ENCODE measurements at places on chromosomes 7 and 10. TPM values are rescaled to one million over a fixed set of nuclear protein-coding genes. Genes with fewer than 3 reads are reported as not detected.

TRIM74 gene
- polyA plus RNA-seq = not detected

UCMA gene
- polyA plus RNA-seq = not detected

C10orf62 gene
- not detected for polyA plus RNA-seq

CBLL1 gene
- 47.7 TPM for polyA plus RNA-seq

ZNF800 gene
- polyA plus RNA-seq = 67.8 TPM

PNLIPRP3 gene
- polyA plus RNA-seq = not detected

ABCB4 gene
- 0.53 TPM for polyA plus RNA-seq

PNLIPRP2 gene
- polyA plus RNA-seq = not detected

AHCYL2 gene
- polyA plus RNA-seq = 6.8 TPM

- H3K4me1 ChIP-seq = peaks cover 100% of the 10 kb centered on the region
- no peak overlapping the region for H3K27ac ChIP-seq
- peaks cover 13% of the 10 kb centered on the region for H3K36me3 ChIP-seq
- no peak overlapping the region for H3K4me3 ChIP-seq
- no peaks in the 10 kb centered on the region for H3K27me3 ChIP-seq
- DNase-seq = no peak
Observed at GRCh38 chr7:127758105-127758504, 106.1 kb downstream of the SND1 start.

DNA sequence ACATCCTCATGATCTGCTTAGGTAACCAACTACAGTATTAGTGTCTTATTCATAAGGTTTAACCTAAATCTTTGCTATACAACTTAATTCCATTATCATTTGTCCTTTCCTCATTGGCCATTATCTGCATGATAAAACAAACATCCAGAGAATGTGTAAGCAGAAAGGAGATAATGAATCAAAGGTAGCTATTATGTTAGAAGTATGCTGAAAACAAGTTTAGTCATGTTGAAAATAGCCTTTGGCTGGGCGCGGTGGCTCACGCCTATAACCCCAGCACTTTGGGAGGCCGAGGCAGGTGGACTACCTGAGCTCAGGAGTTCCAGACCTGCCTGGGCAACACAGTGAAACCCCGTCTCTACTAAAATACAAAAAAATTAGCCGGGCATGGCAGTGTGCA, 78.2 kb downstream of the NT5C2 start:
- no peaks in the 10 kb centered on the region for H3K27me3 ChIP-seq
- no peak overlapping the region for H3K27ac ChIP-seq
- H3K36me3 ChIP-seq = no peaks in the 10 kb centered on the region
- DNase-seq = no peak
- no peak overlapping the region for H3K4me3 ChIP-seq
- H3K4me1 ChIP-seq = peaks cover 12% of the 10 kb centered on the region

- H3K4me3 ChIP-seq = no peak overlapping the region
- peaks cover 1% of the 10 kb centered on the region for H3K4me1 ChIP-seq
- peaks cover 51% of the 10 kb centered on the region for H3K36me3 ChIP-seq
- no peak overlapping the region for H3K27ac ChIP-seq
- DNase-seq = no peak
- no peaks in the 10 kb centered on the region for H3K27me3 ChIP-seq
Observed at GRCh38 chr7:130182990-130183389, 22.2 kb downstream of the TMEM209 start.

- no peak overlapping the region for H3K27ac ChIP-seq
- H3K27me3 ChIP-seq = no peaks in the 10 kb centered on the region
- H3K4me1 ChIP-seq = peaks cover 5% of the 10 kb centered on the region
- H3K4me3 ChIP-seq = no peak overlapping the region
- H3K36me3 ChIP-seq = no peaks in the 10 kb centered on the region
Observed at GRCh38 chr7:135368416-135369186, 135.0 kb downstream of the STRA8 start.

- H3K4me1 ChIP-seq = no peaks in the 10 kb centered on the region
- peaks cover 4% of the 10 kb centered on the region for H3K27me3 ChIP-seq
- no peak for DNase-seq
- no peaks in the 10 kb centered on the region for H3K36me3 ChIP-seq
- no peak overlapping the region for H3K27ac ChIP-seq
- H3K4me3 ChIP-seq = no peak overlapping the region
Observed at GRCh38 chr7:148210804-148211325, 379.7 kb upstream of the C7orf33 start.

DNA sequence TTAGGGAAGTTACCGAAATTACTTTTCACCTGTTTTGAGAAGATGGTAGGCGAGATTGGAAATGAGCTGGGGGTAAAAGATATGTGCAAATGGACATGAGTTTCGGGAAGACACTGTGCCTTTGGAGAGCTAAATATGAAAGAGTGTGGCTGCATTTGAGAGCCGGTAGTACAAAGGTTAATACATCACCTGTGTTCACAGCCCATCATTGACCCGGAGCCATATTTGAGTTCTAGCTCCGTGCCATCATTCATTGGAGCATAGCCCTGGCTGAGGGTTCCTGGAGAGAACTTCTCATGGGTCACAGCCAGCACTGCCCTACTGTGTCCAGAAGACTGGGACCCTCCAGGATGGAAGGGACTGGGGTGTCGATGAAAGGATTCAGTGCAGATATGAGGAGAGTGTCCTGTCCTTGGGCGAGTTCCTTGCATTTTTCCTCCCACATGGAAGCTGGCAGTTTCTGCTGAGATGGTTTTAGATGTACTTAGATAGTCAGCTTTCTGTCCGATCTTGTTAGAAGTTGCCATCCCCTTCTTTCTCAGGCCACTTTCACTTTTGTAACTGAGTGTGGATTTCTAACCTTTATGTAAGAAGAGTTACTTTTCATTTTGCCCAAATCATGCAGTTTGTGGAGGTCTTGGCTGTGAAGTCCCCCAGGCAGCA, 138.8 kb downstream of the JCAD start:
- H3K27ac ChIP-seq = no peak overlapping the region
- DNase-seq = no peak
- no peaks in the 10 kb centered on the region for H3K4me1 ChIP-seq
- no peaks in the 10 kb centered on the region for H3K36me3 ChIP-seq
- peaks cover 9% of the 10 kb centered on the region for H3K27me3 ChIP-seq

GRCh38 chr7:137985897-137986251, 16.0 kb downstream of the CREB3L2 start:
- H3K4me3 ChIP-seq = no peak overlapping the region
- DNase-seq = no peak
- no peak overlapping the region for H3K27ac ChIP-seq
- H3K36me3 ChIP-seq = peaks cover 8% of the 10 kb centered on the region
- H3K27me3 ChIP-seq = no peaks in the 10 kb centered on the region

- no peak for DNase-seq
- H3K27ac ChIP-seq = no peak overlapping the region
- H3K4me3 ChIP-seq = no peak overlapping the region
- no peaks in the 10 kb centered on the region for H3K36me3 ChIP-seq
Observed at GRCh38 chr10:23060918-23061317, 34.5 kb upstream of the MSRB2 start.

- DNase-seq = no peak
- peaks cover 2% of the 10 kb centered on the region for H3K4me1 ChIP-seq
- H3K27me3 ChIP-seq = peaks cover 2% of the 10 kb centered on the region
- H3K36me3 ChIP-seq = no peaks in the 10 kb centered on the region
- H3K27ac ChIP-seq = no peak overlapping the region
Observed at GRCh38 chr7:64621656-64622055, 44.3 kb upstream of the ZNF107 start.

- no peaks in the 10 kb centered on the region for H3K36me3 ChIP-seq
- peaks cover 3% of the 10 kb centered on the region for H3K27me3 ChIP-seq
- DNase-seq = no peak
- H3K27ac ChIP-seq = no peak overlapping the region
- H3K4me3 ChIP-seq = no peak overlapping the region
Observed at GRCh38 chr7:164882-165660, 27.3 kb upstream of the FAM20C start.

- H3K4me1 ChIP-seq = peaks cover 5% of the 10 kb centered on the region
- no peak overlapping the region for H3K4me3 ChIP-seq
- no peak overlapping the region for H3K27ac ChIP-seq
- DNase-seq = no peak
Observed at GRCh38 chr10:117242463-117242832, 1.5 kb downstream of the SLC18A2 start.

DNA sequence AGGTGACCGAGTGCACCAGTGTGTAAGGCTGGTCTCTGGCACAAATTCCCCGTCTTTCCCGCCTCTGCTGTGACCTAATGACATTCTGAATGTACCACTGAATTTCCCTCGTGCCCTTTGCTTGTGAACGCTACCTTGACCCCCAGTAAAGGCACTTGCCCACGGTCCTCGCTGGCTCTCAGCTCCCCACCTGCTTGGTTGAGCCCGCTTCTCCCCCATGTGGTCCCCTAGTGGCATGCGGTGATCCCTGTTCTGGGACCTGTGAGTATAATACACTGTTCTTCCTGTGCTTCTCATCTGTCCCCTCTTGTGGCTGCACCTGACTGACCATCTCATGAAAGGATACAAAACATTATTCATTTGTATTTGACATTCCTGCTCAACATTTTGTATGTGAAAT, 495.7 kb downstream of the INHBA start:
- H3K4me1 ChIP-seq = no peaks in the 10 kb centered on the region
- peaks cover 3% of the 10 kb centered on the region for H3K27me3 ChIP-seq
- DNase-seq = no peak
- no peak overlapping the region for H3K4me3 ChIP-seq

GRCh38 chr7:74266191-74266963, 12.2 kb upstream of the RFC2 start:
- no peak overlapping the region for H3K4me3 ChIP-seq
- peaks cover 7% of the 10 kb centered on the region for H3K27me3 ChIP-seq
- no peak for DNase-seq

DNA sequence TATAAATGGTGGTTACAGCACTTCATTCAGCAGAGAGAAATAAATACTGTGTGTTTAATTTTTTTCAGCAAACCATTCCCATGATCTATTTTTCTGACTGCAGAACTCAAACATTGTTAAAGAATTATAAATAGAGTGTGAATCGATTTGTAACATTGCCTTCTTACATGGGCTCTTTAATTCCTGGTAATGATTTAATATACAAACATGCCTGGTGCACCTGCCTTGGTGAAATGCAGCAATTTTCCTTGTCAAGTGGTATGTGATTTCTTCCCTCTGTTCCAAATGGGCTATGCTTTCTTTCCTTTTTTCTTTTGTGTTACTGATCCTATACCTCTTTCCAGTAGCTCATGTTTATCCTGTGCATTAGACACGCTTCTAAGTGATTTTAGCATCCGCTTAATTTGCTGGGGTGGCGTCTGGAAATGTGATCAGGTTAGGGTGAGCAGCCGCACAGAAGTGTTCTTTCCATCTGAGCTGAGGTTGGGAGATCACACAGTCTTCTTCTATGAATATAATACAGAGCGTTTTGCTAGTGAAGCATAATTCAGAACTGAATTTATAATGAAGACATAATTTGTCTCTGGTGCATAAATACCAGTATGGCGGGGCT, 94.3 kb upstream of the ITGB1 start:
- peaks cover 2% of the 10 kb centered on the region for H3K27me3 ChIP-seq
- H3K4me1 ChIP-seq = peaks cover 13% of the 10 kb centered on the region
- H3K27ac ChIP-seq = no peak overlapping the region
- no peak overlapping the region for H3K4me3 ChIP-seq

GRCh38 chr10:30353851-30354250, 4.8 kb upstream of the MTPAP start:
- no peak overlapping the region for H3K4me3 ChIP-seq
- H3K27me3 ChIP-seq = peaks cover 12% of the 10 kb centered on the region
- no peak overlapping the region for H3K27ac ChIP-seq

DNA sequence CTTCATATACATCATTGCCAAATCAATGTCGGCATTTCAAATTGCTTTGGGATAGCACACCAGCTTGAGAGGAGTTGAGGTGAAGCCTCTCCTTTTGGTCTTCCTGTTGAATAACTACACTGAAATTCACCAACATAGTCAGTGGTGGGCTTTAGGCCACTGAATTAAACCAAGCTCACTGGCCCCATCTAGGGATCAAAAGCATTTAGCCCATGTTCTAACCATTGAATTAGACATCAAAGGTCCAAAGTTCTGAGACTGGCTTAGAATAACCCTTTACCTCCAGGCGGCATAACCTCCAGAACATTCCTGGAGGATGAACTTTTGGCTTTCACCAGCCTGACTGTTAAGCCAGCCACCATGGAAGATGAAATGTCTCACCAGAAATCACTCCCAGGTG, 54.6 kb downstream of the BPGM start:
- peak; percentile 50 for DNase-seq
- H3K27ac ChIP-seq = no peak overlapping the region
- no peaks in the 10 kb centered on the region for H3K27me3 ChIP-seq
- no peaks in the 10 kb centered on the region for H3K4me1 ChIP-seq

DNA sequence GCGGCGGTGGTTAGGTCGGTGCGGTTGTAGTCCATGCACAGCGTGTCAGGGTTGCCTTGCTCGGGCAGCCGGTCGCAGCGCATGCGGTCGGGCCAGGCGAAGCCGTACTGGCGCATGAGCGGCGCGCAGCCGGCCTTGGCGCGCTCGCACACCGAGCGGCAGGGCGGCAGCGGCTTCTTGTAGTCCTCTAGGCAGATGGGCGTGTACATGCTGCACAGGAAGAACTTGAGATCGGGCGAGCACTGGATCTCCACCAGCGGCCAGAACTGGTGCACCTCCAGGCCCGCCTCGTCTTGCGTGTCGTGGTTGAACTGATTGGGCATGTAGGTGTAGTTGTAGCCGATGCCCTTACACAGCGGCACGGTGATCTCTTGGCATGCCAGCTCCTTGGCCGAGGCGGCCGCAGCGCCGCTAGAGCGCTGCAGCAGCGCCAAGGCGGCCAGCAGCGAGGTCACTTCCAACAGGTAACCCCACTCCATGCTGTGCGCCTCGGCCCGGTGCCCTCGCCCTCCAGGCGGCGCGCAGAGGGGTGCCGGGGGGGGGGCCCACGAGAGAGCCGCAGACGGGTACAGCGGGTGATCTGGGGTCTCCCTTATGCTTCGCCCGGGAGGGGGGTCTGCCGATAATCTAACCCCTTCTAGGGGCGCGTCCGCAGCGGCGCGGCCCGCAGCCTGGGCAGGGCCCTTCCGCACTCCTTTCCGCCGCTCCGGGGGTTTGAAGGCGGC, 983 bp downstream of the FZD8 start:
- H3K36me3 ChIP-seq = no peaks in the 10 kb centered on the region
- peaks cover 31% of the 10 kb centered on the region for H3K4me1 ChIP-seq
- H3K27me3 ChIP-seq = peaks cover 15% of the 10 kb centered on the region
- peak; percentile 50 for DNase-seq
- H3K27ac ChIP-seq = no peak overlapping the region

GRCh38 chr10:119542988-119543813, 682 bp upstream of the RGS10 start:
- peak; percentile 56 for DNase-seq
- peak overlapping the region; percentile 96 for H3K4me3 ChIP-seq
- H3K27ac ChIP-seq = peak overlapping the region; percentile 82
- no peaks in the 10 kb centered on the region for H3K36me3 ChIP-seq
- peaks cover 25% of the 10 kb centered on the region for H3K4me1 ChIP-seq

GRCh38 chr7:82373926-82374635, 69.5 kb downstream of the CACNA2D1 start:
- no peak overlapping the region for H3K27ac ChIP-seq
- no peak for DNase-seq
- H3K27me3 ChIP-seq = no peaks in the 10 kb centered on the region

Data from immature natural killer cell (primary cell).